CD4-positive, alpha-beta T cell (primary cell): ENCODE measurements at places on chromosomes 2 and 18.

DNA sequence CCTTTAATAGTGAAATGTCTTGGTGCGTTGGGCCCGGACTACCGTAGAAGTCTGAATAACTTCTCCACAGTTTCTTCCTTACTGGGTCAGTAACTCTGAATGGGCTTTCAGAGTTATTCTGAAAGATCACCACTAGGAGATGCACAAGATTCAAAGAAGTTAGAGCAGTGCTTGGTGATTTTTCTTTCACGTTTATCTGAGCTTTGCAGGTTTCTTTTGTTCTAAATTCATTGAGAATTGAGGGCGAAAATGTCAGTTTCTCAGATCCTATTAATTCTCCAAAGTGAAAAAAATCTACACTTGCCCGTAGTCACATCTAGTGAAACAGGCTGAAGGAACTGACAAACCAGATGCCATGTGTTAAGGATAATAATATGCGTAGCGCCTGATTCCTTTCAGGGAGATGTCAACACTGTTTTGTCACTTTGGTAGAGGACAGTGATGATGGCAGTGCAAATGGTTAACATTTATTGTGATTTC, 70.1 kb downstream of the QPCT start:
- no peak for DNase-seq

- DNase-seq: no peak
Observed at GRCh38 chr2:24929230-24929629, 9.2 kb upstream of the ADCY3 start.

- no peak for DNase-seq
Observed at GRCh38 chr18:59631583-59632181, 65.5 kb downstream of the CCBE1 start.

- no peak for DNase-seq
Observed at GRCh38 chr2:232584238-232584637, 33.7 kb downstream of the EIF4E2 start.

- DNase-seq: no peak
Observed at GRCh38 chr2:193891023-193891422, 1696.3 kb upstream of the TMEFF2 start.

GRCh38 chr2:214246417-214246816, 164.4 kb upstream of the VWC2L start:
- no peak for DNase-seq

DNA sequence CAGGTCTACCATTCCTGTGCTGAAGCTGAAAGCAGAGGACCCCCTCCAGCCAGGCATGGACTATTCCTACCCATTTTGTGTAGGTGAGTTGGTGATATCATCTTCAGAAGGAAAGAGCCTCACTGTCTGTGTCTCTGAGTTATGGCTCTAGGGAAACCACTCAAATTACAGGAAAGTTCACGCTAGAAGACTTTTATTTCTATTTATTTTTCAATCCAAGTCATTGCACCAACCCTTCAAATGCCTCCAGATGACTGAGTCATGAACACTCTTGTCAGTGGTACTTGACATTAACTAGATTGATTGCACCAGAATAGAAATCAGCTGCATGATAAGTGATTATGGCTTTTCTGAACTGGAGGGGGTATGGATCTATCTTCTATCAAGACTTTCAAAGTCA, 338.4 kb downstream of the MBD2 start:
- no peak for DNase-seq

DNA sequence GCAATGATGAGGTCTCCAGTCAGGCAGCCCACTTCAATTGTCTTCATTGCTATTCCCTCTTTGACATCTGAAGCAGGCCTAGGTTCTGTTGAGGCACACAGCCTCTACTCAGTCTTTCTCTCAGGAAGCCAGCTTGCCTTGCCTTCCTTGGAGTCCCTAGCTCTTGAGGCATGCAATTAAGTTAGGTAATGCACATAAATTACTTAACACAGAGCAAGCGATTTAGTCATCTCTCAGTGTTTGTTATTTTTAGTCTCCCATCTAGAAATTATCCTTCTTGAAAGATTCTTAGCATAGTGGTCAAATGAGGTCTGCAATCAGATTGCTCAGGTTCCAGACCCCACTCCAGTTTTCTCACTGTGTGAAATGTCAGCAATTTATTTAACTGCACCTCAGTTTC, 32.0 kb downstream of the SULT1C4 start:
- no peak for DNase-seq

DNA sequence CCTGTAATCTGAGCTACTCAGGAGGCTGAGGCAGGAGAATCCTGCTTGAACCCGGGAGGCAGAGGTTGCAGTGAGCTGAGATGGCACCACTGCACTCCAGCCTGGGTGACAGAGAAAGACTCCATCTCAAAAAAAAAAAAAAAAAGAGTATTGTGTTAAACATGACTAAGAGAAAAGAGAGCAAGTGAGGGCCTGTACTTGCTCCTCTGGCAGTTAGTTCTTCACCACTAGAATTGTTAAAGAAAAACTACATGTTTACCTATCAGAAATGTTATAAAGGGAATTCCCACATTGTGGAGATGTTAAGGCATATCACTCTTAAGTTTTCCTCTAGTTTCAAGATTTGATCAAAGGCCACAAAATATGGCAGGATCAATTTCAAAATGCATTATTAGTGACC, 75.4 kb upstream of the LRATD1 start:
- DNase-seq: no peak

DNA sequence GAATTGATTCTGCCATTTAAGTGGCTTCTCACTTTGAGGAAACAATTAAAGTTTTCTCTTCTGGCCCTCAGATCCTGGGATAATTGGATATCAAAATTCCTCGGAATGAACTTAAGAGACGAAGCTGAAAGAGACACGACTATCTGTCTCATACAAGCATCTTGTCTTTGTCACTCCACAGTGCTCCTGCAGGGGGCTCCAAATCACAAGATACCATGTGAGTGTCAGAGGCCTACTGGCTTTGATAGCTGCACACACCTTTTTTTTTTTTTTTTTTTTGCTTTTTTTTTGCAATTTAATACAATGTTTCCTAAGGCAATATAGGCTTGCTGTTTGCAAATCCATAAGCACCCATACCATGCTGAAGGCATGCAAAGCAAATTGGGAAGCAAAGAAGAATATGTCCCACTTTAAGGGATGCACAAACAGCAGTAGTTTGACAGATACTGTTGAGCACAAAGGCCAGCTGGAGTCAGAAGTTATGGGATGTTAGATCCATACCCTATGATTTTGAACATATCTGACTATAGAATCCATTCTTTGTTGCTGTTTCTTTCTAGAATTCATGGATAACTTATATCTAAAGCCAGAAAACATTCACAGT, 109.0 kb upstream of the CBLN2 start:
- DNase-seq: no peak

DNA sequence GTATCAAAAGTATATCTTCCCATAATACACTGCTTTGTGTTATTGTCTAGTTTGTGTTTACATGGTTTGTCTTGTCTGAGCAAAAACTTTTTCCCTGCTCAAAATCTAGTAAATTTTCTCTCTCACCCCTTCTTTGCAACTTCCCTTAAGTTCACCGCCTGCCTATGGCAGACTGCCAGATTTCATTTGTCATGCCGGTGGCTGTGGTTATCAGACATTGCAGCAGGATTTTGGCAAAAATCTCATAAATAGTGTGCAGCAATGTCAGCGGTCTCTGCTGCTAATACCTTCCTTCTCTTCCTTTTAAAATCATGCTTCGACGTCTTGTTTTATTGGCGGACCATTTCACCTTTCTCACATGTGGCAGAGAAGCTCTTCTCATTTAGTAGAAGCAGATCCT, 45.6 kb upstream of the TMEM178A start:
- DNase-seq: no peak

- DNase-seq: peak; percentile 15
Observed at GRCh38 chr2:241860184-241861078, 1.7 kb upstream of the PDCD1 start.

GRCh38 chr2:71789556-71790204, 336.3 kb downstream of the DYSF start:
- DNase-seq: no peak

- no peak for DNase-seq
Observed at GRCh38 chr2:85485815-85486214, 53.2 kb upstream of the MAT2A start.

GRCh38 chr18:67969458-67969857, 452.9 kb upstream of the DSEL start:
- DNase-seq: no peak

- DNase-seq: no peak
Observed at GRCh38 chr2:64612575-64613195, 41.0 kb downstream of the SERTAD2 start.

- DNase-seq: no peak
Observed at GRCh38 chr2:209917154-209917771, 85.2 kb upstream of the RPE start.

DNA sequence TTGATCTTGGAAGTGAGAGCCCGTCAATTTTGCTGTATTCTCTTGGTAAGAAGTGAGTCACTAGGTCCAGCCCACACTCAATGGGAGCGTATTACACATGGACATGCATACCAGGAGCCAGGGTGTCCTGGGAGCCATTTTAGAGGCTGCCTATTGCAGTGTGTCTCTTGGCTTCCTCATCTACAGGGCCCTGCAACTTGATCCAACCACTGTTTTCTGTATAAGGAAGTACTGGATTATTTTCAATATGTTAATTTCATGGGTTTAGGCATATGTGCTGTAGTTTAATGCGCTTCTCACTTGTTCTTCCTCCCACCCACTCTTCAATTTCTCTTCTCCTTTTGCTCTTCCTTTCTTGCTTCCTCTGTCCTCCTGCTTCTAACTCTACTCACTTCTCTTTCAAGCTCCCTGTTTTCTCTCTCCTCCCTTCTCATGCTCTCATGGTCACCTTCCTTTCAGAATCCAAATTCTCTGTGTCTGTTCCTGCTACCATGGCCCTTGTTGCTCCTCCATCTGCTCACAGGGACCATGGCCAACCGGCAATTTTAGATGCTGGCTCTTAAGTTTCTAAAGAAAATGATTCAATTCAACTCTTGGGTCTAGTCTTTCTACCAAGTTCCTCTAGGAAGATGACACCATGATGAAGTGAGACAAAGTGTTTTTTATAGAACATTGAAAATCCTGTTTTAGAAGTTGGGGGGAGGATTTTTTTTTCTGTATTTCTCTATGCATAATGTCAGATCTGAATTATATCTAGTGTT, 152.0 kb upstream of the ZEB2 start:
- no peak for DNase-seq

GRCh38 chr2:47307066-47307465, 95.9 kb upstream of the MSH2 start:
- DNase-seq: no peak

DNA sequence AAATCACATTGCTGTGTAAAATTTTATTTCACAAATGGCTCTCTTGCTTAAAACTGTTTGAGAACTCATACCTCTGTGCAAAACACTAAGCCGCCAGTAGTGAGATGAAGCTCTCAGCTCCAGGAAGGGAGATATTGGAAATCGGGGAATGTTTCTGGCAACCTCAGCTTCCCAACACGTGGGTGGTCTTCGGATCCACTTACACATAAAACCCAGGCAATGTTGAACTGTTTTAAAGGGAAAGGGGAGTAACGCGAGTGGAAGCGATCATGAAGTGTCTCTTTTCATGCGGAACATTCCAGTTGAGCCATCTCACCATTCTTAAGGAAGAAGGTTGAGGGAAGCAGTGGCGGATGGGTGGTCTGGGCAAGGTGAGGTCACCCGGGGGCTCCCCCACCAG, 136.8 kb downstream of the ASB1 start:
- no peak for DNase-seq

- DNase-seq: no peak
Observed at GRCh38 chr18:63293935-63294334, 25.6 kb downstream of the BCL2 start.

DNA sequence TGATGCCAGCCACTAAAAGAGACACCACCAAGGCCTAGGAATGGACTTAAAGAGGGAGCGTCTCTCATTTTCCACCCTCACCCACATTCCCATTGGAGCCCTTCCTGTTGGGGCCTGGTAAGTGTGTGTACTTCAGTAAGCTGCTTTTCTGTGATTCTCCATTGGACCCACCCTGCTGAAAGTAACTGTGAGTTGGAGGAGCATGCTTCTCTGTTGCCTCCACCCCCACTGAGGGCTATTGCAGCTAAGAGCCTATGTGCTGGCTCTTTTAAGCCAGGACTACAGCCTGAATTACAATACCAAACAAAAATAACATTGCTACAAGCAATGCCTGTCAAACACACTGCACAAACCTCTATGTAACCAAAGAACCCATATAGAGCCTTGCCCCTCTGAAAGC, 81.1 kb downstream of the TRABD2A start:
- DNase-seq: no peak

- no peak for DNase-seq
Observed at GRCh38 chr18:8947566-8947965, 154.9 kb upstream of the NDUFV2 start.

DNA sequence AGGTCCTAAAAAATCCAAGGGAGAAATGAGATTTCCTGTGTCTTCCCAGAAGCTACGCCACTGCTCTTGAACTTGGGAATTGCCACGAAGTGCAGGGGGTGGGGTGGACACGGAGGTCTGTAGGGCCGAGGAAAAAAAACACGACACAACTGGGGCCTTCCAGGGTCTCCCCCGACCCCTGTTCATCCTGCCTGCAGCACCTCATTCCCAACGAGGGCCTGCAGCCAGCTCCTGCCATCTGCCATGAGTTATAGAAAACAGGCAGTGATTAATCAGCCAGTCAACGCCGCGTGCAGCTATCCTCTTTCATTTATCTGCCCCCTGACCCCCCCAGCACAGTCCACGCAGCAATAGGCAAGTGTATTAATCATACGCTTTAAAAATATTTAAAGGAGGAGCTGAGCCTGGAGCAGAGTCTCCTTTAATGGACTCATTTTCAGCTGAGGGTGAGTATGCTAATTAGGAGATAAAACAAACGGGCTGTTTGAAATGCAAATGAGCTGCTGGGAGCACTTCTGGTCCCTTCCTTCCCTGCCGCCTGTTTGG, 209.9 kb downstream of the TFCP2L1 start:
- no peak for DNase-seq

- DNase-seq: no peak
Observed at GRCh38 chr2:241649404-241649803, 11.9 kb downstream of the ATG4B start.

DNA sequence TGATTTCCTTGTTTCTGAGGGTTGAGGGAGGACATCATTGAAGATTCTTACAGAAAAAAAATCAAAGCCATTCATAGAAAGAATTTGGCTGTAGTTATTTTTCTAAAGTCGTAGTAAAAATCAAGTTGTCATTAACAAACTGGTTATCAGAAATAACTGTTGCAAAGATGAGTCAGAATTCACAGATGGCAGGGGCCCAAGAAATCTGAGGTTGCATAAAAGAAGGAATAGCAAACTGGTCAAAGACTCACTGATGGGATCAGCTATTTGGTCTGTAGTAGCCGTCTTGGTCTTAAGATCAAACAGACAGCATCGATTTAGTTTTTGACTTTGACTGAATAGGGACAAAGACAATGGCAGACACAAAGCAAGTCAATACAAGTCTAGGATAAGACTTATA, 334.3 kb downstream of the FIGN start:
- DNase-seq: no peak

GRCh38 chr2:231612109-231612455, 19.4 kb downstream of the TEX44 start:
- no peak for DNase-seq
